ENCODE measurements at places on chromosomes 5 and 9.

- DNase-seq, result no peak
Measured at GRCh38 chr9:87089929-87090328, 142.6 kb upstream of the GAS1 start.

GRCh38 chr5:56981548-56982315 is 29.8 kb upstream of the MIER3 start:
- DNase-seq, result no peak

DNA sequence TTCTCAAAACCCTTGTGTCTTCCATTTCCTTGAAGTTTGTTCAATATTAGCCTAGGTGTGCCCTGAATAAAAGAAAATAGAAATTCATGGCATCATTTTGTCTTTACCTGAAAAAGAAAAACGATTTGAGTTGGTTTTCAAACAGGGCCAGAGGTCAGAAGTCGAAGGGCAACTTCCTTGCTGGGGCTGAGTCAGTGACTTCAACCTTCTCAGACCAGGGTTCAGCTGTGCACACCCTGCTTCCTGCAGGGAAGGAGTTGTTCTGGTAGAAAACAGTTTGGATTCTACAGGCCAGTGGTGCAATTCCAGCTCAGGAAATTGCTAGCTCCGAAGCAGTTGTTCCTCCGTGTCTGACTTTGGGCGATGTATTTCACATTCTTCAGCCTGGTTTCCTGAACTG is 132.1 kb upstream of the SLC30A5 start:
- DNase-seq, result no peak

- no peak for DNase-seq
Measured at GRCh38 chr5:106578736-106579135, 1092.0 kb downstream of the EFNA5 start.

DNA sequence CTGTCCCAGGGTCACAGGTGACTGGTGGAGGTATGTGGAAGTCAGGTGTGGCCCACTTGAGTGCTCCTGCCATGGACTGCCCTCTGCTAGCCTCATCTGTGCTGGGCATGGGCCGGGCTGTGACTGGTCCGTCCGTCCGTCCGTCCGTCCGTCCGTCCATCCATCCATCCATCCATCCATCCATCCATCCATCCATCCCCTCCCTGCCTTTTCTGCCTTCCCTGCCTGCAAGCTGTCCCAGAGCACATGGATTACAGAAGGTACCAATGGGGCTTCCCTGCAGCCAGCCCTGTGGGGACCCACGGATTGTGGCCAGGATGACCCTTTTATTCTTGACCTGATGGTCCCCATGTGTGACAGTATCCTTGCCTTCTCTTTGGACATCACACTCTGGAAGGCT is 92.5 kb downstream of the MACROH2A1 start:
- DNase-seq, result no peak

- DNase-seq, result no peak
Measured at GRCh38 chr9:102974530-102974929, 20.6 kb upstream of the CYLC2 start.
